ENCODE measurements at places on chromosomes 1 and 21. TPM values are rescaled to one million over a fixed set of nuclear protein-coding genes. Genes with fewer than 3 reads are reported as not detected.

The TMEM269 gene
- not detected for total RNA-seq

The ARMH1 gene
- total RNA-seq = not detected

The SIK1 gene
- 0.84 TPM for total RNA-seq

- DNase-seq = no peak
Observed at GRCh38 chr1:50111503-50111902, 2.8 kb downstream of the ELAVL4 start.

GRCh38 chr1:228835911-228836310 lies 100.6 kb downstream of the RHOU start:
- no peak for DNase-seq
